Calu3 (cell line): ENCODE measurements at places on chromosomes 1 and 21.

DNA sequence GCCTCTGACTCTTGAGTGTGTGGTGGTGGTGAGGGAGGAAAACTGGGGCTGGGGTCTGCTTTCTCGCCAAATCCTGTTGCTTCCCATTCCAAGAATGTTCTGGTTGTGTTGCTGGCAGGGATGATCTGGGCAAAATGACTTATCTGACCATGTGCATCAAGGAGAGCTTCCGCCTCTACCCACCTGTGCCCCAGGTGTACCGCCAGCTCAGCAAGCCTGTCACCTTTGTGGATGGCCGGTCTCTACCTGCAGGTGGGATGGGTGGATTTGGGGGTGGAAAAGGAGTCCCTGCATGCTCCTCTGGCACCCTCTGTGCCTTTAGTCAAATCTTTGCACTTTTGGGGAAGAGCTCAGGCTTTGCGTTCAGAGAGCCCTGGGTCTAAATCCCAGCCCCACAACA is 18.1 kb downstream of the CYP4B1 start:
- no peak overlapping the region for H3K27ac ChIP-seq
- no peak overlapping the region for H3K4me3 ChIP-seq
- H3K4me1 ChIP-seq = no peaks in the 10 kb centered on the region
- no peak for DNase-seq
- no peaks in the 10 kb centered on the region for H3K27me3 ChIP-seq

DNA sequence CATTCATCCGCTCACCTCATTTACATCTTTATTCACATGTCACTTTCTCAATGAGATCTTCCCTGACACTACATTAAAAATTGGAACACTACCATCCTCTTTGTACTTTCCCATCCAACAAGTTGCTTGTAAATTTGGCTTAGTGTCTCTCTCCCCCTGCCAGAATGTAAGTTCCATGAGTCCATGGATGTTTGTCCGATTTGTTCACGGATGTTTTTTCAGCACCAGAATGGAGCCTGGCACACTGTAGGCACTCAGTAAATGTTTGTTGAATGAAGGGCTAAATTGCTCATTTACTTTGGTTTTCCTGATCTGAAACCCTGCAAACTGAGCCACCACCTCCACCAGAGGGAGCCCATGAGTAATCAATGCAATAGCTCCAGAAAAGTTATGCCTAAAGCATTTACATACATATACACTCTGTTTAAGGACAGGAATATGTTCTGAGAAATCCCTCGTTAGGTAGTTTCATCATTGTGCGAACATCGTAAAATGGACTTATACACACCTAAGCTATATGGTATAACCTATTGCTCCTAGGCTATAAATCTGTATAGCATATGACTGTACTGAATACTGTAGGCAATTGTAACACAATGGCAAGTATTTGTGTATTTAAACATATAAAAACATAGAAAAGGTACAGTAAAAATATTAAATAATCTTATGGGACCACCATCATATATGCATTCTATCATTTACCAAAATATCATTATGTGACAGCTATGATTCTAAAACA is 2.8 kb upstream of the EYA3 start:
- peaks cover 18% of the 10 kb centered on the region for H3K36me3 ChIP-seq
- DNase-seq = peak; percentile 84
- H3K4me3 ChIP-seq = no peak overlapping the region
- H3K4me1 ChIP-seq = peaks cover 10% of the 10 kb centered on the region

- H3K27me3 ChIP-seq = no peaks in the 10 kb centered on the region
- no peak overlapping the region for H3K27ac ChIP-seq
- no peak overlapping the region for H3K4me3 ChIP-seq
- peaks cover 19% of the 10 kb centered on the region for H3K4me1 ChIP-seq
- no peak for DNase-seq
These were observed 78.2 kb downstream of the SLC16A1 start for GRCh38 chr1:112877750-112878149.

- no peak for DNase-seq
- H3K4me1 ChIP-seq = peaks cover 10% of the 10 kb centered on the region
- peaks cover 14% of the 10 kb centered on the region for H3K36me3 ChIP-seq
- peaks cover 10% of the 10 kb centered on the region for H3K27me3 ChIP-seq
- no peak overlapping the region for H3K4me3 ChIP-seq
These were observed 19.7 kb upstream of the ADGRB2 start for GRCh38 chr1:31783846-31784245.

DNA sequence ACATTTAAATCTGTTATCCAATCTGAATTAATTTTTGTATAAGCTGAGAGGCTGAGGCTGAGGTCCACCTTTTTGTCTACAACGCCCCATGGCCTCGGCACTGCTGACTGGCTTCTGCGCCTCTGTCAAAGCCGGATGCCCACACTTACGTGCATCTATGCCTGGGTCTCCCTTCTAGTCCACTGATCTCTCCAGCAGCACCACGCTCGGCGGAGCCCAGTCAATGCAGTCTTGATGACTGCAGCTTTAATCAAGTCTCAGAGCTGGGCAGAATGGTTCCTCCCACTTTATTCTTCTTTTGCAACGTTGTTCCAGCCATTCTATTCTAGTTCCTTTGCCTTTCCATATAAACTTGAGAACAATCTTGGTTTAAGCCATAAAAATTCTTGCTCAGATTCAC is 9.4 kb downstream of the PRDM15 start:
- H3K4me3 ChIP-seq = no peak overlapping the region
- no peaks in the 10 kb centered on the region for H3K4me1 ChIP-seq
- no peak overlapping the region for H3K27ac ChIP-seq
- no peaks in the 10 kb centered on the region for H3K27me3 ChIP-seq
- DNase-seq = no peak

DNA sequence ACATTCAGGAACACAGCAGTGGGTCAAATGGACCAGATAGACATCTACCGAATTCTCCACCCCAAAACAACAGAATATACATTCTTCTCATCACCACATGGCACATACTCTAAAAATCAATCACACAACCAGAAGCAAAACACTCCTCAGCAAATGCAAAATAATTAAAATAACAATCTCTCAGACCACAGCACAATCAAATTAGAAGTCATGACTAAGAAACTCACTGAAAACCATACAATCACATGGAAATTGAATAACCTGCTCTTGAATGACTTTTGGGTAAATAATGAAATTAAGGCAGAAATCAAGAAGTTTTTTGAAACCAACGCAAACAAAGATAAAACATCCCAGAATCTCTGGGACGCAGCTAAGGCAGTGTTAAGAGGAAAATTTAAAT is 49.2 kb downstream of the ZP4 start:
- no peak for DNase-seq
- no peak overlapping the region for H3K4me3 ChIP-seq
- no peaks in the 10 kb centered on the region for H3K36me3 ChIP-seq
- no peak overlapping the region for H3K27ac ChIP-seq
- H3K27me3 ChIP-seq = no peaks in the 10 kb centered on the region
